RPMI7951 (cell line): ENCODE measurements at places on chromosomes 5 and 9. TPM values are rescaled to one million over a fixed set of nuclear protein-coding genes. Genes with fewer than 3 reads are reported as not detected.

DNA sequence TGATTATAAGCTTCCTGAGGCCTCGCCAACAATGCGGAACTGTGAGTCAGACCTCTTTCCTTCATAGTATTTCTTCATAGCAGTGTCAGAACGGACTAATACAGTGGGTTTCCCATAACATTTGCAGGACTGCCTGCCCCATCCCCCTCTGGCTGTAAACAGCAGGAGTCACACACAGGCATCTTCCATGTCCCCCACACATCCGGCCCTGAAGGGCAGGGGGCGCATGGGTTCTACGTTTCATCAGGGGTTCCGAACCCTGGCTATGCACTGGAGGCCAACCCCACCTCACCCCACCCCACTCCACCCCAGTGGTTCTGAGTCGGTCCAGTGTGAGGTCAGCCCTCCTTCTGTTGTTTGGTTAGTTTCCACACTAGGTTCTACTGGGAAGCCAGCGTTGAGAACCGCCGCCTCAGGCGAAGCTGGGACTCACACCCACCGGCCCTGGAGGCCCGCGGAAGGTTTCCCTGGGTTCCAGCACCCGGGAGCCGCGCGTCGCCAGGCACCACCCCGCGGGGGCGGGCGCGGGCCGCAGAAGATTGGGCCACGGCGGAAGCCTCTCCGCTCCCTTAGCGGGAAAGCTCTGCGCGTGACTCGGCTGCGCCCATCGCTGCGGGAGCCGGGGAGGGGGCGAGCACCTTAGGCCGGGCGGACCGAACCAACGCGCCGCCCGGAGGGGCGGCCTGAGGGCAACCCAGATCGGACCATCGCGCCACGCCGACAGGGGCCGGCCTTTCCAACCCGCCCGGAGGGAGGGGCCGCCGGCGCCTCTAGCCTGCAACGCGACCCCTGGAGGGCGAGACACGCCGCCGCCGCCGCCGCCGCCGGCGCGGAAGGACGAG, at the start of gene RUSC2:
RUSC2 (plus strand) TSS at position 799 of the 842 bp plus-strand sequence. CDS start 56,411 bp downstream, outside the sequence.
- DNase-seq, result peak; percentile 85

DNA sequence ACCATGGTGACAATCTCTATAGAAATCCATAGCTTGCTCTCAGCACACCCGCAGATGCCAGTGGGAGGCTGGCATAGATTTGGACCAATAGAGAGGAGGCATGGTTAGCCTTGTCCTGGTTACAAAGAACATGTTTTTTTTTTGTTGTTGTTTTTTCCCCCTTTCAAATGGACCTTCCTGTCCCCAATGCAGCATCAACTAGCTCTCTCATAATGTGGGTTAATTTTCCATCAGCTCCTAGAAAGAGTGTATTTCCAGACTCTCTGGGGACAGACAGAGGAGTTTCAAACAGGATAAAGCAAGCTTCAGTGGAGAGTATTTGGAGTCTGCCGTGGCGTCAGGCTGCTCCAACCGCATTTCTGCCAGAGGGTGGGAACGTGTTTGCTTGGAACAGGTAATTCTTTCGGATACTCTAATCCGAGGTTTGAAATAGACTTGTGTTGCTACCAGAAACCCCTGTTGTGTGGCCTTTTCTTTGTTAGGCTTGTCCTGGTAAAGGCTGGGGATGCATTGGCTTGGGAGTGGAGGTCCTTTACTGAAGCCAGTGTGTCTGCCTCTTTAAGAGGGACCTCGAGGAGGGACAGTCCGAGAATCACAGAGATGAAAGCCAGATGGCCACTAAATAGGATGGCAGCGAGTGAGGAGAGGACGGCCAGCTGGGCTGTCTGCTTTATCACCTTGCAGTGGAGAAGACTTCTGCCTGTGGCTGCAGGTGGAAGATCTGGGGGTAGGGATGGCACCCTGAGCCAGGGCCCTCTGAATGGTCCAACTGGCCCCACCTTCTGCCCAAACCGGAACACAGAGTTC, 130.5 kb upstream of the CPEB4 start:
- no peak for DNase-seq

- DNase-seq, result no peak
Observed at GRCh38 chr9:7105095-7105494, 347.3 kb downstream of the KDM4C start.

- DNase-seq, result no peak
Observed at GRCh38 chr5:8788246-8788645, 757.6 kb downstream of the SEMA5A start.

DNA sequence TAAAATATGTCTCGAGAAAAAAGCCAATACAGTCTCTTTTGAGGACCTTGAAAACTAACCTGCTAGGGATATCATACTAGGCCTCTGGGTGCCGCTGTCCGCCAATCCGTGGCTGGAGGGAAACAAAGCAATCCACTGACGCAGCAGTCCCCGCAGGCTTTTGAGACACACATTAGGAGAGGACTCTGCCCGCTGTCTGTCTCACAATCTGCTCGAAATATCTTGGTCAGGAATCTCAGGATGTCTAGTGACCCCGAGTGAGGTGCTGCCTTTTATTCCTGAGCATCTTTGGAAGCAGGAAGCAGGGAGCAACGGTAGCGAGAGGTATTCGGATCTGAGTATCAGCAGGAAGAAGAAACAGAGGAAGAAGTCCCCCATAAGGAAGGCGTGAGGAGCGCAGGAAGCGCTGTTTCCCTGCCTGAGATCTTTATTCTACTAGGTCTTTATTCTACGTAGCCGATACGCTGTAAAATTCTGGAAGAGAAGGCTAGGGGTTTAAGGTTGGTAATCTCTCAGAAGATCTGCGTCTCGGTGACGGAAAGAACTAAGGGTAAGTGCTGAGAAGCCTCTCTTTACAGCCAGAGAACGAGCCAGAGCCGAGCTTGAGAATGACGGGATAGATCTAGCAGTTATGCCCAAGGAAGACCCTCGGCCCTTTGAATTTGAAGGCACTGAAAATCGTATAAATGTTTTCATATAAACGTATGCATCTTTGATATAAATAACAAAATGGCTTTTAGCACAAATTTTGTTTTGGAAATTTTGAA, 4.0 kb upstream of the PCDHGA1 start:
- DNase-seq, result peak; percentile 81

GRCh38 chr5:172722327-172722815, 48.6 kb downstream of the DUSP1 start:
- no peak for DNase-seq

DNA sequence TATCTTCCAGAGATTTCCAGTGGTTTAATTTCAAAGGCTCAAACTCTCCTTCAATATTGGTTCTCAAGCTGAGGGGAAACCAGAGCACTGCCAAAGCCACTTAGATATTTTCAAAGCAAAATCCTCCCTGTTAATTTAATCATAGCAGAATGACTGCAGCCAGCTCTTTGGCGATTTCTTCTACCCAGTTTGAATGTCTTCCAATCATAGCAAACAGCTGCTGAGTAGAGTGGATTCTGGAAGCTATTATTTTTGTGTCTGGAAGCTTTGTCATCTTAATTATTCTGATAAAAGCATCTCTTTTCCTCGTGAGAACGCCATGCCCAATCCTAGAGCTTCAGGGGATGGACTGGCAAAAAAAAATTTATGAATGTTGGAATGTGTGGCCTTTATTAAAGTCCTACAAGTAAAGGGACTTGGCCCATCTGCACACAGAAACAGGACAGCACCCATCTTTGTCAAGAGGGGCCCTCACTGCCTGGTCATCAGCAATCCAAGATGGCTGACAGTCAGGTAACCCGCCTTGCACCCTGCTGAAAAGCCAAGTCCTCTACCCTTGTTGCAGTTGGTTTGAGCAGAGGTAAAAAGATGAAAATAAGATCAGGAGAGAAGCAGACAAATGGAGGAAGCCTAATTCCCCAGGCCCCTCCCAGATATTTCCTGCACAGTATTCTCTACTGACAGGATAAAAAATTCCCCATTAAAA, 125.1 kb downstream of the SUSD1 start:
- peak; percentile 45 for DNase-seq

DNA sequence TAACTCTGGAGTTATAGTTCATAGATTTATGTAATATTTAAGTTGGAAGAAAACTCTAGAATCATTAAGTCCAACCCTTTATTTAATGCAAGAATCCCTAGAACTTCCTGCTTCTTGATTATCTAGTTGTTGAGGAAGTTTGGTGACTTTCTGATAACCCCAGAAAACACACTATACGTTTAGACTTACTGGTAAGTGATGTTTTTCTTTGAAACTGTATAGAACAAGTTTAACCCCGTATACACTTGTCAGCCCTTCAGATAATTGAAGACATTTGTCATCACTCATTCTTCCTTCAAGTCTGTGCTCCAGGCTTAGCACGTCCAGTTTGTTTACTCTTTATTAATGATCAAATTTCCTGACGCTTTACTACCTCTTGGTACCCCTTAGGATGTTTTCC, 9.0 kb downstream of the NDUFS4 start:
- DNase-seq, result no peak

- no peak for DNase-seq
Observed at GRCh38 chr5:115817386-115817785, 927 bp upstream of the CDO1 start.

Gene GABRA1
- not detected in 2 replicates for total RNA-seq

Gene RGS7BP
- not detected in 2 replicates for total RNA-seq

Gene NUTM2G
- not detected in 2 replicates for total RNA-seq

Gene ZNF883
- total RNA-seq, result 1.8 and 4.2 TPM in 2 replicates

Gene SFXN1
- 103 and 112 TPM in 2 replicates for total RNA-seq

Gene GLDC
- total RNA-seq, result 2.0 and 2.4 TPM in 2 replicates

Gene TCERG1
- 29.2 and 33.9 TPM in 2 replicates for total RNA-seq

Gene LHX6
- total RNA-seq, result under 0.01 and 0.12 TPM in 2 replicates
